CD4-positive, alpha-beta T cell treated with Interleukin-21 for 1 hour (primary cell): ENCODE measurements at places on chromosomes 6 and 20.
A peak's percentile ranks its signal among the peaks of the same experiment; 100 is the strongest.

DNA sequence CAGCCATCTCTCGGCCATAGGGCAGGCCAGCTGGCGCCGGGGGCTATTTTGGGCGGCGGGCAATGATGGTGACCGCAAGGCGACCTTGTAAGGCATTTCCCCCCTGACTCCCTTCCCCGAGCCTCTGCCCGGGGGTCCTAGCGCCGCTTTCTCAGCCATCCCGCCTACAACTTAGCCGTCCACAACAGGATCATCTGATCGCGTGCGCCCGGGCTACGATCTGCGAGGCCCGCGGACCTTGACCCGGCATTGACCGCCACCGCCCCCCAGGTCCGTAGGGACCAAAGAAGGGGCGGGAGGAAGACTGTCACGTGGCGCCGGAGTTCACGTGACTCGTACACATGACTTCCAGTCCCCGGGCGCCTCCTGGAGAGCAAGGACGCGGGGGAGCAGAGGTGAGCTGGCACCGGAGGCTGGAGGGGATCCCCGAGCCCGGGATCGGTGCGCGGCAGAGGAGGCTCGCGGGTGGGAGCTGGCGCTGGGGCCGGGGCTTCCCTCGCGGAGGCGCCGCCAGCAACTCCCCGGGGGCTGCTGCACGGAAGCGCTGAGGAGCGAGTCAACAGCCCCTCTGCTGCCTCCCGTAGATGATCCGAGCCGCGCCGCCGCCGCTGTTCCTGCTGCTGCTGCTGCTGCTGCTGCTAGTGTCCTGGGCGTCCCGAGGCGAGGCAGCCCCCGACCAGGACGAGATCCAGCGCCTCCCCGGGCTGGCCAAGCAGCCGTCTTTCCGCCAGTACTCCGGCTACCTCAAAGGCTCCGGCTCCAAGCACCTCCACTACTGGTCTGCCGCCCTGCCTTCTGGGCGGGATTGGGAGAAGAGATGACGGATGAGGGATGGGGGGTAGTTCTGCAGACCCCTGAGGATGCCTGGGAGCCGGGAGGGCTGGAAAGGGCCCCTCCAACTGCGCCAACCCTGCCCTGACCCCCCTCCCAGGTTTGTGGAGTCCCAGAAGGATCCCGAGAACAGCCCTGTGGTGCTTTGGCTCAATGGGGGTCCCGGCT lies at the start of the genes CTSA and NEURL2:
TSS of gene CTSA (plus strand) at position 351 of the 999 bp plus-strand sequence. CDS start at position 585, 234 bp downstream.
TSS of gene NEURL2 (minus strand) at position 224 of the 999 bp plus-strand sequence. CDS start at position 7, 217 bp downstream.
- peak; percentile 84 for DNase-seq

GRCh38 chr6:109516929-109517328 lies 33.9 kb upstream of the ZBTB24 start:
- DNase-seq: no peak

GRCh38 chr6:11921017-11921438 lies 91.1 kb upstream of the HIVEP1 start:
- DNase-seq: no peak

- DNase-seq: no peak
Measured at GRCh38 chr6:30763155-30763617, 18.8 kb upstream of the IER3 start.

GRCh38 chr20:54843865-54844264 lies 368.5 kb downstream of the DOK5 start:
- no peak for DNase-seq

DNA sequence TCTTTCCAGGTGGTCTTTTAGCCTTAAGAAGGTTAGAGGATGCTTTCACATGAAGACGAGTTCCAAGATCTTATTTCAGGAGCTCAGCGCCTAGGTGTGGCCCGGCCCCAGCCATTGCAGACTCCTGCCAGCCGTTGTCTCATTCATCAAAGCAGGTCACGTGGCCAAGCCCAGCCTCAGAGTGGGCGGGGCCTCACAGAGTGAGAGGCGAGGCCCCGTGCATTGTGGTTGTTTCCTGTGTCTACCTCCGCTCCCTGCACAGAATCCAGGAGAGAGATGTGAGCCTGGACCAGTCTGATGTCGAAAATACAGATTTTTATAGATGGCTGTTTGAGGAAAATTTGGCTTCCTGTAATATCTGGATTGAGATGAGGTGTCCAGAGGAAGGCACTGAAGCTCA lies 49.2 kb upstream of the CST5 start:
- DNase-seq: peak; percentile 49

DNA sequence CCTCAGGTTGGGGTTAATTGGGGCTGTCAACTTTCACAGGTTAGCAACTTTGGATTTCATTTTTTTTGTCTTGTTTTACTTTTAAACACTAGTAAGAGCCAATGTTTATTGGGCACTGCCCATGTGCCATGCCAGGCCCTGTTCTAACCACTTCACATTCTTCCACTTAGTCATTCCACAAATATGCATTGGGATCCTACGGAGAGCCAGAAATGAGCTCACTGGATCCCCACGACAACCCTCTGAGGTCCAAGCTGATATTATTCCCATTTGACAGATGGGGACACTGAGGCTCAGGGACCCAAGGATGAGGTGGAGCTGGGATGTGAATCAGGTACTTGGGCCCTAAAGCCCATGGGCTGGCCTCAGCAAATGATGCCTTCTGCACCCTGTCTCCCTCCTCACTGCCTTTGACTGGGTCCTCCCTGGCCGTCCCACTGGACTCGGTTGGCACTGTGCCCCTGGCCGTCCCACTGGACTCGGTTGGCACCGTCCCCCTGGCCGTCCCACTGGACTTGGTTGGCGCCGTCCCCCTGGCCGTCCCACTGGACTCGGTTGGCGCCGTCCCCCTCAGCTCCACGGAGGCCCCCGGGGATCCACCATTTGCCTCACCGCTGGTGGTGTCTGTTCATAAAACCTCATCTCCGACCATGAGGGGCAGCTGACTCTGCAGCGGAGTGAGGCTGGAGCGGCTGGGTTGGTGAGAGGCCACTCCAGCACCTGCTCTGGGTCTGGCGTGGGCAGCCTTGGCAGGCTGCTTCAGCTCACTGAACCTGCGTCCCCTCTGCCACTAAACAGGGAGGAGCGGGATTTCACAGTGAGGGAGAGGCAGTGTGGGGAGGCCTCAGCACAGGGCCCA lies 4.8 kb upstream of the PMEPA1 start:
- no peak for DNase-seq

DNA sequence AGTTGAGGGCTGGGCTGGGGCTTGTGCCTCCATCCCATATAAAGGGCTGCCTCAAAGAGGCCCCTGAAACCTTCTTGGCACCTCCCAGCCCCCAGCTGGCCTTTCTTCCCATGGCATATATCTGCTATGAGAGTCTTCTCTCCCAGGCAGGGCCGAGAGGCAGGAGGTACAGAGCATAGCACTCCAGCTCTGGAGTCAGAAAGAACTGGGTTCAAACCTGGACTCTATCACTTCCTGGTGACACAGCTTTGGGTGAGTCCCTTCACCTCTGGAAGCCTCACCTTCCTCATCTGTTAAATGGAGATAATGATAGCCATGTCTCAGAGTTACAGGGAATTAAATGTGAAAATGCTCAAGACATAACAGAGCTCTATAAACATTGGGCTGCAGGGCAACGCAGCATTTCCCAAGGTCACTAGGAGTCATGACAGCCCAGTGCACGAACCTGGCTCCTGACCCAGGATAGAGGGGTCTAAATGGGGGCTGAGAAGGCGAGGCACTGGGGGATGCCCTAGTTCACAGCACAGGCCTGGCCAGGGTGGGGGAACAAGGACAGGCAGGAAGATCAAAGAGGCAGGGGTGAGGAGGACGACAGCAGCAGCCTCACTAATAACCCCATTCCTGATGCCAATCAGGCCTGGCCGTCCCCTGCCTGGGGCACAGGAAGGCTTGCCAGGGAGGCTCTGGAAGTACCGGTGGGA lies 1.9 kb downstream of the FAM83C start:
- DNase-seq: no peak

GRCh38 chr6:161578478-161578877 lies 304.6 kb upstream of the AGPAT4 start:
- no peak for DNase-seq

GRCh38 chr20:19712721-19713260 lies 45.3 kb upstream of the RIN2 start:
- no peak for DNase-seq

- no peak for DNase-seq
Measured at GRCh38 chr6:83927470-83927869, 68.0 kb downstream of the CYB5R4 start.

DNA sequence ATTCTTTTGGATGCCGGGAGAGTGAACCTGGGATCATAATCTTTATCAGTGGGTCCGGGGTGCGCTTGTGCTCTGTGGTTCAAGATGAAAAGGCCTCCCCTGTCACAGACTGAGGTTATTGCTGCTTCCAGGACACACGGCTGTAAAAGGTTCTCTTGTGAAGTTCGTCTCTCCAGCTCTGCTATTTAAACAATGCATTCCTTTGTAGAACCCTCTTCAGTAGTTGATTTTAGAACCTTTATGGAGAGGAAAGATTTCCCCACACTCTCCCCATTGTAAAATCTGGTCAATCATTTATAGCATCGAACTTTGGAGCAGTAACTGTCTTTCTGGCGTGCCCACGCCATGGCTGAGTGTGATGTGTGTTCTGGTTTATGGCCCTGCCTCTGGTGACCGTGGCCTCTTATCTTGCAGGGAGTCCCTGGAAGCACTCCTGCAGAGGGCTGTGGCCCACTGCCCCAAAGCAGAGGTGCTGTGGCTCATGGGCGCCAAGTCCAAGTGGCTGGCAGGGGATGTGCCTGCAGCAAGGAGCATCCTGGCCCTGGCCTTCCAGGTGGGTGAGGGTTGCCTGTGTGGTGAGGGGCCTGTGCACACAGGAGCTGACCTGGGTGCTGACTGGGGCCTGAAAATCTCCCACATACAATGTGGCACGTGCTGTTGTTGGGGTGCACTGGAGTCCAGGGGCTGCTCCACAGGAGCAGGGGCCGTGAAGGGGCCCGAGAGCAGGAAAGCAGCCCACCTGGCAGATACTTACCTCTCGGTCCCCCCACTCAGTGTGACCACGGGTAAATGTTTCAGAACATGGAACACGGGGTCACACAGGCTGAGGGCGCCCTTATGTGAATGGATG lies 11.6 kb upstream of the C20orf204 start:
- DNase-seq: no peak

GRCh38 chr6:69138893-69139494 lies 503.9 kb downstream of the ADGRB3 start:
- DNase-seq: no peak

GRCh38 chr6:37433657-37434271 lies 743 bp downstream of the CMTR1 start:
- DNase-seq: peak; percentile 47

DNA sequence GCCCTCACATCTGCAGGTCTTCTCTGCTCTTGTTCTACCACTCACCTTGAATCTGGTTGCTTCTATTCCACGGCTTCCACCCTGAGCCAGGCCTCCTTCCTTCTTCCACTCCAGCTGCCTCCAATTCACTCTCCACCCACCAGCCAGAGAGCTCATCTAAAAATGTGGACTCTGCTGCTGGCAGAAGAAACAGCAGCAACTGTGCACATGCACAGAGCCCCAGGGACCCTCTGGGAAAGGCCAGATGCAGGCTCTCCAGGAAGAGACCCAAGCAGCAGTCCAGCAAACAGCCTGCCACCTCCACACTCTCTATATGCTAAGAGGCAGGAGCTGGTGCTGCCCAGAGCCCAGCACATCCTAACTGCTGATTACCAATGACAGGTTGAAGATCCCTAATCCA lies 162.6 kb upstream of the TOP1 start:
- DNase-seq: no peak
